CD8-positive, alpha-beta memory T cell (primary cell): ENCODE measurements at places on chromosomes 2 and 18. TPM values are rescaled to one million over a fixed set of nuclear protein-coding genes. Genes with fewer than 3 reads are reported as not detected.
A peak's percentile ranks its signal among the peaks of the same experiment; 100 is the strongest.

The RND3 gene
- not detected for total RNA-seq

The ANKRD53 gene
- 0.35 TPM for total RNA-seq

The GALNT13 gene
- not detected for total RNA-seq

The ANKRD62 gene
- total RNA-seq: not detected

The CTAGE1 gene
- total RNA-seq: not detected

The ZSWIM2 gene
- not detected for total RNA-seq

The B4GALT6 gene
- 5.1 TPM for total RNA-seq

The CENPA gene
- 18.2 TPM for total RNA-seq

The LMAN2L gene
- total RNA-seq: 9.4 TPM

The UPP2 gene
- not detected for total RNA-seq

The MC2R gene
- not detected for total RNA-seq

DNA sequence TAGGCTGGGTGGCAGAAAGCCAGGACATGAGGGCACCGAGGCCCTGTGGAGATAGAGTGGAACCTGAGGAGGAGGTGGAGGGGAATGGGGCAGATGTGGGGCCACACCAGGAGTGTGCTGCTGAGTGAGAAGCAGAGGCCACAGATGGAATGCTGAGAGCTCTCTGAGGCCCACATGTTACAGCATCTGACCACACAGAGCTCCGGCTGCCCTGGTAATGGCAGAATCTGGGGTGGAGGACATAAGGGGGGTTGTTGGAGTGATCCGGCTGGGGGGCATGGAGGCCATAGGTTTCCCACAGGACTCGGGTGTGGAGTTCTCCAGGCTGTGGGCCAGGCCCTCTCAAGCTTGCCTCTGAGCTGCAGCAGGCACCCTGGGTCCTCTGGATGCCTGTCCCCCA is 3.8 kb downstream of the MZT2B start:
- H3K4me1 ChIP-seq: peaks cover 16% of the 10 kb centered on the region
- H3K36me3 ChIP-seq: no peaks in the 10 kb centered on the region
- no peaks in the 10 kb centered on the region for H3K27me3 ChIP-seq
- H3K27ac ChIP-seq: no peak overlapping the region
- no peak for DNase-seq

- no peak overlapping the region for H3K4me3 ChIP-seq
- no peak overlapping the region for H3K27ac ChIP-seq
- H3K27me3 ChIP-seq: no peaks in the 10 kb centered on the region
- no peaks in the 10 kb centered on the region for H3K4me1 ChIP-seq
- no peaks in the 10 kb centered on the region for H3K36me3 ChIP-seq
Observed at GRCh38 chr18:22199005-22199404, 29.6 kb downstream of the GATA6 start.

- H3K27me3 ChIP-seq: no peaks in the 10 kb centered on the region
- H3K4me1 ChIP-seq: peaks cover 77% of the 10 kb centered on the region
- no peak overlapping the region for H3K4me3 ChIP-seq
- H3K27ac ChIP-seq: no peak overlapping the region
- no peak for DNase-seq
Observed at GRCh38 chr2:106057206-106057605, 136.9 kb downstream of the UXS1 start.

GRCh38 chr2:237365671-237366070 is 48.3 kb downstream of the COL6A3 start:
- no peak overlapping the region for H3K27ac ChIP-seq
- H3K4me1 ChIP-seq: no peaks in the 10 kb centered on the region
- no peaks in the 10 kb centered on the region for H3K27me3 ChIP-seq
- H3K36me3 ChIP-seq: no peaks in the 10 kb centered on the region
- DNase-seq: no peak

- H3K27ac ChIP-seq: no peak overlapping the region
- H3K27me3 ChIP-seq: no peaks in the 10 kb centered on the region
- H3K4me1 ChIP-seq: no peaks in the 10 kb centered on the region
Observed at GRCh38 chr2:171547256-171547655, 25.0 kb downstream of the CYBRD1 start.

DNA sequence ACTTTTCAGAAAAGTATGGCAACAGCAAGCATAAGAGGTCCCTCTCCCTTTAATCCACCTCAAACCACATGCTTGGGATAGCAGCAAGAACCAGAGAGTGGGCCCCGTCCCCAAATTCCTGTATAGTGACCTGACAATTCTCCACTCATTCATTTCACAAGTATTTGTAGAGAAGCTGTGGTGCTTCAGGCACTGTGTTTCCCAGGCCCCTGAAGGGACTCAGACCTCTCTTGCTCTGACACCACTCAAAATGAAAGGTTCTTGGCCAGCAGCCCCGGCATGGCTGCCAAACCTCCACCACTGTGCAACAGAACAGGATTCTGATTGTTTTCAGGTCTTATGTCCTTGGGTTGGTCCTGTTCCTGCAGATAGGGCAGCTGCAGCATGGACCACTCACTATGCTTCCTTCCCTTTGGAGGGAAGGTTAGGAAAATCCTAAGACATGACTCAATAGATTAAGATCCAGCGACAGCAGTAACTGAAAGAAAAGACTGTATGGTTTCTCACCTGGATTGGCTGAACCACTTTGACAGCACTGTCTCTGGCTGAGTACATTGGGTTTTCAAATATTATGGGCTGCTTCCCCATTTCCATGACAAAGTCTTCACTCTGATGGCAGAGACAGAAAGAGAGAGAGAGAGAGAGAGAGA is 67.6 kb downstream of the DHRS9 start:
- H3K36me3 ChIP-seq: no peaks in the 10 kb centered on the region
- H3K4me3 ChIP-seq: no peak overlapping the region

- no peak overlapping the region for H3K4me3 ChIP-seq
- no peak overlapping the region for H3K27ac ChIP-seq
- no peaks in the 10 kb centered on the region for H3K36me3 ChIP-seq
- H3K4me1 ChIP-seq: no peaks in the 10 kb centered on the region
Observed at GRCh38 chr2:216775043-216775453, 79.7 kb upstream of the IGFBP5 start.

DNA sequence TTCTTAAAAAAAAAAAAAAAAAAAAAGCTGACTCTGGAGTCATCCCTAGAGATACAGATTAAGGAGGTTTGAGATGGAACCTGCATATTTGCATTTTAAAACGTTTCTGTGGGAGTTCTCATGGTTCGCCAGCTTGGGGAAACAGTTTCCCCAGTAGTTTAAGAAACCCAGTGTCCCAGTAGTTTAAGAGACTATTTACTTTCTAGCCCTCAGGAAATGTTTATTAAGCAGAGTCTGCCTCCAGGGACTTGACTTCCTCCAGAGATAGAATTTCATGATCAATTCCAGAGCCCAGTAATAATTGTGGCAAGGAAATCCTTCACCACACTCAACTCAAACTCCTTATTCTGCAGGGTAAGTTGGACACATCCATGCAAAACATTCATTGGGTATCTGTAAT is 39.1 kb downstream of the DIPK1C start:
- H3K4me3 ChIP-seq: no peak overlapping the region
- no peaks in the 10 kb centered on the region for H3K4me1 ChIP-seq
- no peaks in the 10 kb centered on the region for H3K27me3 ChIP-seq
- H3K27ac ChIP-seq: no peak overlapping the region

DNA sequence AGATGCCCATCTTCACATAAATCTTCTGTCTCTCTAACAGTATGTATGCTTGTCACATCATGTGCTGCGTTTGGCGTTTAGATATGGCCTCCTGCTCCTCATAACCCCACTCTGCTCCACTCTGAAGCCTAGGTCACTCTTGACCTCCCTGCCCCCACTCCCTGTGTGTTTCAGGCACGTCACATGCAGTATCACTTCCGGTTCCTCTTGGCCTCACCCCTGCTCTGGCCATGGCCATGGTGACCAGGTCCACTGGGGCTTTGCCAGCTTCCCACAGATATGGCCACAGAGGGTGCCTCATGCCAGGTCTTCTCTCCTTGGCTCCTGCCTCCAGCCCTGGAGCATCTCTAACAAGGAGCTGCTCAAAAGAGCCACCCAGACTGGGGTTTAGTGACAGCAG is 160.0 kb downstream of the RNF152 start:
- DNase-seq: no peak
- H3K27me3 ChIP-seq: no peaks in the 10 kb centered on the region
- H3K36me3 ChIP-seq: no peaks in the 10 kb centered on the region
- no peaks in the 10 kb centered on the region for H3K4me1 ChIP-seq
- no peak overlapping the region for H3K27ac ChIP-seq

- no peaks in the 10 kb centered on the region for H3K27me3 ChIP-seq
- no peak for DNase-seq
- no peaks in the 10 kb centered on the region for H3K4me1 ChIP-seq
Observed at GRCh38 chr18:40365526-40365925, 1589.5 kb upstream of the PIK3C3 start.

DNA sequence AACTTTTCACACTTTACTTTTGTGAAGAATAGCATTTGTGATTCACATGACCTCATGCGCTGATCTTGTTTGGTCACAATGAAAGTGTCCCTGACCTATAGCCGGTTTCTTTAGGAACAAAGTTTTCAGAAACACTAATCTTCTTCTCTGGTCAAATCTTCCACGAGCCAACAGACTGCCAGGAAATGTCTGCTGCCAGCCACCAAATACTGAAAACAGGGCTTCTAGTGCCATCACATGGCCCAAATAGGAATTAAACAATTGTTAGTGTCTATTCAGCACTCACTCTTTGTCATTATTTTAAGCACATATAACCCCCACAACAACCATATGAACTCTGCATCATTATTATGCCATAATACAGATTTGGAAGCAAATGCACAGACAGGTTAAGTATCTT is 286.5 kb upstream of the SYT4 start:
- no peak for DNase-seq
- no peak overlapping the region for H3K4me3 ChIP-seq
- H3K4me1 ChIP-seq: no peaks in the 10 kb centered on the region

- H3K36me3 ChIP-seq: no peaks in the 10 kb centered on the region
- no peak for DNase-seq
- no peak overlapping the region for H3K4me3 ChIP-seq
- no peaks in the 10 kb centered on the region for H3K4me1 ChIP-seq
- H3K27ac ChIP-seq: peak overlapping the region; percentile 39
Observed at GRCh38 chr2:191866675-191867506, 20.0 kb upstream of the CAVIN2 start.

DNA sequence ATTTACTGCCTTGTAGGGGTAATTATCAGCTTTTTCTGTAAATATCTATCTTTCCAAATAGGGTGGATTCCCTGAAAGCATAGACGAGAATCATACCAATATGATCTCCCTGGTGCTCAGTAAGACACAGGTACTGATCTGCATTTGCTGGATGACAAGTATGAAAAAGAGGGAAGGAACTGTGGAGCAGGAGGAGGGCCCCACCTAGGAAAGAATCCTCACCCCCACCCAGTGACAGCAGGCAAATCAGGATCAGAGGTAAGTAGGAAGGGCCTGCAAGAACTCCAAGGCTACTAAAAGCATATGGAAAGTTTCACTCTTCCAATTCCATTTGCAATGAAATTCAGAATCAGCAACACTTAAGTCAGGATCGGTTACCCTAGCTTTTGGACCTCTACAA is 42.3 kb downstream of the METTL8 start:
- H3K27ac ChIP-seq: no peak overlapping the region
- no peak overlapping the region for H3K4me3 ChIP-seq
- H3K36me3 ChIP-seq: no peaks in the 10 kb centered on the region
- H3K27me3 ChIP-seq: no peaks in the 10 kb centered on the region
- no peaks in the 10 kb centered on the region for H3K4me1 ChIP-seq

DNA sequence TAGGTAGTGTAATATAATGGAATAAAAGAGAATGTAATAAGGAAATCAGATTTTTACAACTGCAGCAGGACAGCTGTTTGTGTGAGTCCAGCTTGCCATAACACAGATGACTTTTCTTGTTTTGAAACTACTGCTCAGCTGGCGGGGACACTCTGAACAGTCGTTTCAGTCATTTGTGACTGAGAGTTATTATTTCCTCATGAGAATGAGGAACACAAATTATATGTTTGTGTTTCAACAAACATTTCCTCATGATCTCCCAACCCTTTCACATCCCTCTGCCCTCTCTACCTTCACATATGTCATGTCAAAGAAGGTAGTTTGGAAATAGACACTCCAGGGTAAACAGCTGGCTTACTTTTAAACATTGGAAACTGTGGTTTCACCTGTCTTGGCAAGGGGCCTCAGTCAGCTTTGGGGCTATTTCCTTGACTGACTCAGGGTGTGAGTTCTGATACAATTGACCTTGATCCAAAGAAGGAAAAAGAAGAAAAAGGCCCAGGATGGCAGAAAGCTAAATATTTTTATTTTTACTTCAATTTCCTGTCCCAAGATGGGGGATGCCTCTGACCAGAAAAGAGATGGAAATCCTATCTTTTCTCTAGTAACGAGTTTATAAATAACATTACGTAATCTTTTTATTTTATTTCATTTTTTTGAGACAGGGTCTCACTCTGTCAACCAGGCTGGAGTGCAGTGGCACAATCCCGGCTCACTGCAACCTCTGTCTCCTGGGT is 593 bp downstream of the SP140L start:
- no peaks in the 10 kb centered on the region for H3K36me3 ChIP-seq
- peak overlapping the region; percentile 92 for H3K4me3 ChIP-seq
- H3K4me1 ChIP-seq: peaks cover 43% of the 10 kb centered on the region
- no peaks in the 10 kb centered on the region for H3K27me3 ChIP-seq
- no peak for DNase-seq
- H3K27ac ChIP-seq: peak overlapping the region; percentile 83

- no peaks in the 10 kb centered on the region for H3K36me3 ChIP-seq
- no peaks in the 10 kb centered on the region for H3K27me3 ChIP-seq
- no peaks in the 10 kb centered on the region for H3K4me1 ChIP-seq
- no peak overlapping the region for H3K27ac ChIP-seq
- no peak overlapping the region for H3K4me3 ChIP-seq
Observed at GRCh38 chr2:31874071-31874470, 136.7 kb downstream of the MEMO1 start.

- no peak overlapping the region for H3K27ac ChIP-seq
- no peaks in the 10 kb centered on the region for H3K4me1 ChIP-seq
- no peaks in the 10 kb centered on the region for H3K27me3 ChIP-seq
- H3K4me3 ChIP-seq: no peak overlapping the region
- DNase-seq: no peak
Observed at GRCh38 chr2:226495466-226496272, 304.0 kb downstream of the IRS1 start.

GRCh38 chr2:58629545-58630119 is 388.5 kb upstream of the FANCL start:
- H3K27ac ChIP-seq: no peak overlapping the region
- H3K4me3 ChIP-seq: no peak overlapping the region
- no peaks in the 10 kb centered on the region for H3K27me3 ChIP-seq
- H3K36me3 ChIP-seq: no peaks in the 10 kb centered on the region

GRCh38 chr2:133653056-133653455 is 84.8 kb upstream of the NCKAP5 start:
- no peak for DNase-seq
- no peak overlapping the region for H3K4me3 ChIP-seq
- no peaks in the 10 kb centered on the region for H3K27me3 ChIP-seq
- no peaks in the 10 kb centered on the region for H3K4me1 ChIP-seq
- H3K27ac ChIP-seq: no peak overlapping the region

DNA sequence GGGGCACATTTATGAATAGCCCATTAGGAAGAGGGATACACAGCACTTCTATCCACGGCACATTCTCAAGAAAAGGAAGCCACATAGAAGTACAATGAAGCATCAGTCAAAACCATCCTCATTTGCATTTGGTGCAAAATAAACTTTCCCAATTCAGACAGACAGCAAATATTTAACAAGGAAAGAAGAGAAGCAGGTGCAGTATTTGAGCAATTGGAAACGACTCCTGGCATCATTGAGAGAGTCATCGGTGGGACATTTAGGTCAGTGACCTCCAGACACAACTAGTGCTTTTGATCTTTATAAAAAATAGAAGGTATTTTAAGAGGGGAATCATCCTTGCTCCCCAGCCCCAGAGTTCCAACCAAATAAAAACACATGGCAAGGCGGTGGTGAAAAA is 118.0 kb downstream of the MREG start:
- H3K4me3 ChIP-seq: no peak overlapping the region
- H3K27ac ChIP-seq: no peak overlapping the region
- no peaks in the 10 kb centered on the region for H3K4me1 ChIP-seq
- H3K27me3 ChIP-seq: no peaks in the 10 kb centered on the region

GRCh38 chr2:150788426-150789140 is 301.1 kb upstream of the RND3 start:
- no peaks in the 10 kb centered on the region for H3K4me1 ChIP-seq
- H3K4me3 ChIP-seq: no peak overlapping the region
- no peak for DNase-seq
- no peaks in the 10 kb centered on the region for H3K27me3 ChIP-seq
- no peaks in the 10 kb centered on the region for H3K36me3 ChIP-seq
